Fibroblast of skin of right biceps (primary cell): ENCODE measurements at places on chromosomes 7 and 10.

- DNase-seq = no peak
Measured at GRCh38 chr7:99667179-99667578, 12.6 kb downstream of the CYP3A5 start.

DNA sequence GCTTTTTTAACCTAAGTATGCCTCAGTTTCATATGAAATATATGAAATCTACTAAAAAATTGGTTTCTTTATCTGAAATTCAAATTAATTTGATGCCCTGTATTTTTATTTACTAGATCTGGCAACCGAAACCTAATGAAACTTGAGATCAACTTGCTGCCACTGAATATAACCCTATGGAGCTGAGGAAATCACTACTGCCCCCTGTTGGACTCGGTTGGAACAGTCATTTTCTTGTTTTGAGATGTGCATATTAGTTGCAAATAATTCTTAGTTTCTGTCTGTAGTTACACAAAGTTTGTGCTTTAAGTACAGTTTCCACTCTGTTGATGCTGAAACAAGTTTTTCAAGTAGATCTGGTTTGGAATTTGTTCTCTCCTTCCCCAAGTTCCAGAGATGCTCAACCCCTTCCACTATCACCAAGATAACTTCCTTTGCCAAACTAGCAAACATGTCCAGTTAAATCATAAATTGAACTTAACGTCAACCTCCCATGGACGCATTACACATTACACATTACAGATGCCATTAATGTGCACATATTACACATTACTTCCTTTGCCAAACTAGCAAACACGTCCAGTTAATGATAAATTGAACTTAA is 22.2 kb upstream of the EXOC4 start:
- peak; percentile 43 for DNase-seq

DNA sequence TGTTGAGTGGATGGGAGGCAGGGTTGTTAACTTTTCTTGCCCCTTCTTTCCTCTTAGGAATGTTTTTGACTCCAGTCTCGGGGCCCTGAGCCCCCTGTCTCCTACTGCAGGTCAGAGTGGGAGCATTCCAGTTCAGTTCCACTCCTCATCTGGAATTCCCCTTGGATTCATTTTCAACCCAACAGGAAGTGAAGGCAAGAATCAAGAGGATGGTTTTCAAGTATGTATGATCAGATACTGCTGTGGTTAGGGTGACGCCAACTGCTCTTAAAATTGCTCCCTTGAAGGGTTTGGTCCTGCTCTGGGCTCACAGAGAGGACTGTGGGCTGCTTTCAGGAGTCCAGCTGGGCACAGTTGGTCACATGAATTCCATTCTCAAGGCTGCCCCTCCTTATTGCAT is 22.0 kb downstream of the VWA2 start:
- DNase-seq = peak; percentile 44

DNA sequence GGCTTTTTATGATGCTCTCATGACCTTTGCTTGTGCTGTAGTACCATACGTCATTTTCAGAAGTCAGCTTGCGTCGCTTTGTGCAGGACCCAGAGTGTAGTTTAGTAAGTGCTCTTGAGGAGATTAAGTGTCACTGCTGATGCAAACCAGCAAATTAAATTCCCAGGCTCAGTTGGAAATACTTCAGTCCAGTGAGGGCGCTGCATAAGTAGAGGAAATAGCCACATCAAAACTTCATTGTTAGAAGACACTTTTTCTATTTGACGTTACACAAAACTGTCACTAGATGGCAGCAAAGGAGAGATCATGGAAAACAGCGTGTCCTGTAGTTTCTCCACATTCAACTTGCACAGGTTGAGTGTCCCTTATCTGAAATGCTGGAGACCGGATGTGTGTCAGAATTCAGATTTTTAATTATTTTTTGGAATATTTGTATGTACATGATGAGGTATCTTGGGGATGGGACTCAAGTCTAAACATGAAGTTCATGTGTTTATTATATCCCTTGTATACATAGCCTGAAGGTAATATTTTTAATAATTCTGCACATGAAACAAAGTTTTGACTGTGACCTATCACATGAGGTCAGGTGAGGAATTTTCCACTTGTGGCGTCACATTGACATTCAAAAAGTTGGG is 7.9 kb downstream of the ZNF22 start:
- peak; percentile 86 for DNase-seq

DNA sequence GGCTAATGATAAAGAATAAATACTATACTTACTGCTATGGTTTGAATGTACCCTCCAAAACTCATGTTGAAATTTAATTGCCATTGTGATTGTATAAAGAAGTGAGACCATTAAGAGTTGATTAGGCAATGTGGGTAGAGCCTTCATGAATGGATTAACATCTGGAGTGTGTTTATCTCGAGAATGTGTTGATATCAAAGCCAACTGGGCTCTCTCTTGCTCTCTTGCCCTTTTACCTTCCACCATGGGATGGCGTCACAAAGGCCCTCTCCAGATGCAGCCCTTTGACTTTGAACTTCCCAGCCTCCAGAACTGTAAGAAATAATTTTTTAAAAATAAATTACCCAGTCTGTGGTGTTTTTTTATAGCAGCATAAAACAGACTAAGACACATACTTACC is 50.1 kb upstream of the GHITM start:
- DNase-seq = no peak

- no peak for DNase-seq
Measured at GRCh38 chr7:44098092-44099068, 5.8 kb upstream of the AEBP1 start.

- peak; percentile 90 for DNase-seq
Measured at GRCh38 chr7:116547347-116547746, 22.5 kb downstream of the CAV1 start.

DNA sequence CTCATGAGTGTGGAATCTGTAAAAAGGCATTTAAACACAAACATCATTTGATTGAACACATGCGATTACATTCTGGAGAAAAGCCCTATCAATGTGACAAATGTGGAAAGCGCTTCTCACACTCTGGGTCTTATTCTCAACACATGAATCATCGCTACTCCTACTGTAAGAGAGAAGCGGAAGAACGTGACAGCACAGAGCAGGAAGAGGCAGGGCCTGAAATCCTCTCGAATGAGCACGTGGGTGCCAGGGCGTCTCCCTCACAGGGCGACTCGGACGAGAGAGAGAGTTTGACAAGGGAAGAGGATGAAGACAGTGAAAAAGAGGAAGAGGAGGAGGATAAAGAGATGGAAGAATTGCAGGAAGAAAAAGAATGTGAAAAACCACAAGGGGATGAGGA is 207.7 kb downstream of the ZEB1 start:
- peak; percentile 62 for DNase-seq

DNA sequence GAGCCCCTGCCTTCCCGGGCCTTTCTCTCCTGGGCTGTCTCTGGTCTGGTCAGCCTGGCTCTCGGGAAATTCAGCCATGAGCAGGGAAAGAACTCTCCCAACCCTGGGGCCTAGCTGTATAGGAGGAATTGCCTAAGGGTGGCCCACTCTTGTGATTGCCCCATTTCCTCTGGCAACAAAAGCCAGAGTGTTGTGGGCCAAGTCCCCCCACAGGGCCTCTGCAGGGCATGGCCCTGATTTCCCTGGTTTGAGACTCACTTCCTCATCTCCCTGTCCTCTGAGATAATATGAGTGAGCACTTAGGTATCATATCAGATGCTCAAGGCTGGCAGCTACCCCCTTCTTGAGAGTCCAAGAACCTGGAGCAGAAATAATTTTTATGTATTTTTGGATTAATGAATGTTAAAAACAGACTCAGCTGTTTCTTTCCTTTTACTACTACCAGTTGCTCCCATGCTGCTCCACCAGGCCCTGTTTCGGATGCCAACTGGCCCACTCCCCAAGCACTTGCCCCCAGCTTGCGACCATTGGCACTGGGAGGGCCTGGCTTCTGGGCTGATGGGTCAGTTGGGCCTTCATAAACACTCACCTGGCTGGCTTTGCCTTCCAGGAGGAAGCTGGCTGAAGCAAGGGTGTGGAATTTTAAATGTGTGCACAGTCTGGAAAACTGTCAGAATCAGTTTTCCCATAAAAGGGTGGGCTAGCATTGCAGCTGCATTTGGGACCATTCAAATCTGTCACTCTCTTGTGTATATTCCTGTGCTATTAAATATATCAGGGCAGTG is 11.4 kb downstream of the IRF5 start:
- DNase-seq = no peak

DNA sequence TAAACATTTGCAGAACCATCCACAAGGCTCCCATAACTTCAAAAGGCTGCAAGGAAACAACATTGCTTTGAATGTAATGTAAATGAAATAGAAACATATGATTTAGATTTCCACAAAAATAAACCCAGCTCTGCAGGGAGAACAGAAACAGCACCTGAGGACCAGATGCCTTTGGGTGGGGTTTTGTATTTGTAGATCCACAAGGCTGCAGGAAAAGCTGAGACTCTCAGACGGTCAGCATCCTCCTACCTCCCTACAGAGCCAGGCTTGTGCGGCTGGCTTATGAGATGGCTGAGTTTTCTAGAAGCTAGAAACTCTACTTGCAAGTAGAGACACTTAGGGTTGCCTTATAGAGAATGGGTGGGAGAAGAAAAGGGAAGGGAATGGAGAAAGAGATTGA is 49.8 kb downstream of the FAM107B start:
- no peak for DNase-seq
